Activated CD4-positive, alpha-beta T cell treated with anti-CD3 and anti-CD28 coated beads for 36 hours (primary cell): ENCODE measurements at places on chromosomes 1 and 21.
A peak's percentile ranks its signal among the peaks of the same experiment; 100 is the strongest.

DNA sequence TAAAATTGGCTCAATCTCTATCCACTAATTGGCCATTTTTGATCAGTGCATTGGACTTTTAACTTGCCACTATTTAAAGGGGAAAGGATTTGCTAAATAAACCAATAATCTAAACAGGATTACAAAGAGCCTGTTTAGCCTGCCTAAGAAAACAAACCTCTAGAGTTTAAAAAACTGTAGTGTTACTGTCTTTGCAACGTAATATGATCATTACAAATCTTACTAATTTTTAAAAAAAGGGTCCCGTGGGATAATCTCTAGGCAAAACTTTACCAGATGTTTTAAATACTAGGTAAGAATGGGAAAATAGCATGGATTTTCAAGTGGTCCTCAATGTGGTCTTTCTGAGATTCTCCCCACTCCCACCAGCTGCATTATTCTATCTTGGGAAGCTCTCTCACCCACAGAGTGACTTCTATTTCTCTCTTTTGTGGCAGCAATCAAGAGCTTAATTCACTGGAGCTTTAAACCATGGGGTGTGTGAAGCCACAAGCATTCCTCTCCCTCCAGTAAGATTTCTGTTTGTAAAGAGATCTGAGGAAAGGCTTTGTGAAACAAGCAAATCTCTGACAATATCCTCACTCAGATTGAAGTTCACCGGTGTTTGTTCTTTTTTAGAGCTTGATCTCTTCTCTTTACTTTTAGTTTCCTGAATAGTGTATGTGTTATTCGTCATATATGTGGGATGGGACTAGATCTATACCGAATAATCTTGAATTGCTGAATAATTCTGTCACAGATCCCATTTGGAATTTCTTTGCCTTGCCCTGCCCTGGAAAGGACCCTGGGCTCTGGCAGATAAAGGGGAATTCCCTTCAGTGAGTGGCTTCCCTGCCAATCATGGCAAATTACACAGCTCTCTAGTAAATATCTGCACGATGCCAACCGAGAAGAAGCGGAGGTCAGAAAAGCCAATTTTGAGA, 132.2 kb downstream of the TLR5 start:
- no peak for DNase-seq

DNA sequence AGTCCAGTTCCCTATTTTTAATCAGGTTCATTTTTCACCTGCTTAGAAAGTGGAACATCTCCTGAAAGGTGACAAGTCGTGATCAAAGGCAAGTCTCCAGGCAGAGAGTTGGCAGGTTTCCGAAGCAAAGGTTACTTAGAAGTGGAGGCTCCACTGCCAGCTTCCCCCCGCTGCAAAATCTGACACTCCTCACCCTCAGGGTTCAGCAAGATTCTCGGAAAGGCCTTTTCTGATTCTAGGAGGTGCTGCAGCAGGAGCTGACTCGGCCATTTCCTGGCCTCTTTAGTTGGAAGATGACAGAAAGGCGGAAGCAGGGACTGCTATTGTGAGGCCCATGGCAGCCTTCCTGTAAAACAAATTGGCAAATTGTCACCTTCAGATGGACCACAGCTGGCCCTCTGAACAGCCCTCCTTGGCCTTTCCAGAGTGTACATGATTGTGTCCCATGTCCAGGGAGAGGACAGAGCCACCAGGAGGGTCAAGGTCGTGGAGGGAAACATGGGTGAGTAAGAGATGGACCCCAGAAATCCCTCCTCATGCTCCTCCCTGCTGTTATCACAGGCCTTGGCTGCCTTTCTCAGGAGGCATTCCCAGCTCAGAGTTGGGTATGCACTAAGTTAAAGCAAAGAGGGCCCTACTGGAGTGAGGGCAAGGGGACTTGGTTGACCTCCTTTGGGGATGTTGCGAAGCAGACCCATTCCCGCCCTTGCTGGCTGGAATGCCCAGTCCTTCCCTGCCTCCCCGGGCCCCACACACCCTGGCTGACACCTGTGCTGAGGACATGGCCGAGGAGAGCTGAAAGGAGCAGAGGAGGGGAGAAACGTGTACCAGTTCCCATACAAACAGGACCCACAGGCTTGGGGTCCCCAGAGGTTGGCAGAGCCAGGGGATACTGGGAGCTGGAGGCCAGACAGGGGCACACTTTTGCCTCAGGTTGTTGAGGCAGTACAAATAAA, 115.5 kb upstream of the IRF2BP2 start:
- DNase-seq, result peak; percentile 78

DNA sequence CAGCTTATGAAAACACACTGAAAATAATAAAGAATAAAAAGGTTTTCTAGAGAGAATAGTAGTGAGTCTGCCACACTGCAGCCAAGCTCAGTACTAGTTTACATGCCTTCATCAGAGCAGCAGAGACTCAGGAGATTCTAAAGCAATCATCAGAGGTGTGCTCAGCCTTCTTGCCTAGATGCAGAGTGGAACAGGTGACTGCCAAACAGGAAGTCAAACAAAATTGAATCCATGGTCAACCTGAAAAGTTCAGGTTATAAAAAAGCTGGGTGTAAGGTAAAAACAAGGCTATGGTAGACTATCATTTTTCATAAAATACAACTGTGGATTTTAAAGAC, 165.3 kb upstream of the C1orf105 start:
- no peak for DNase-seq

- DNase-seq, result no peak
These were observed 41.9 kb downstream of the RCSD1 start for GRCh38 chr1:167671727-167672511.

GRCh38 chr1:8352886-8353785, 35.2 kb downstream of the SLC45A1 start:
- no peak for DNase-seq

DNA sequence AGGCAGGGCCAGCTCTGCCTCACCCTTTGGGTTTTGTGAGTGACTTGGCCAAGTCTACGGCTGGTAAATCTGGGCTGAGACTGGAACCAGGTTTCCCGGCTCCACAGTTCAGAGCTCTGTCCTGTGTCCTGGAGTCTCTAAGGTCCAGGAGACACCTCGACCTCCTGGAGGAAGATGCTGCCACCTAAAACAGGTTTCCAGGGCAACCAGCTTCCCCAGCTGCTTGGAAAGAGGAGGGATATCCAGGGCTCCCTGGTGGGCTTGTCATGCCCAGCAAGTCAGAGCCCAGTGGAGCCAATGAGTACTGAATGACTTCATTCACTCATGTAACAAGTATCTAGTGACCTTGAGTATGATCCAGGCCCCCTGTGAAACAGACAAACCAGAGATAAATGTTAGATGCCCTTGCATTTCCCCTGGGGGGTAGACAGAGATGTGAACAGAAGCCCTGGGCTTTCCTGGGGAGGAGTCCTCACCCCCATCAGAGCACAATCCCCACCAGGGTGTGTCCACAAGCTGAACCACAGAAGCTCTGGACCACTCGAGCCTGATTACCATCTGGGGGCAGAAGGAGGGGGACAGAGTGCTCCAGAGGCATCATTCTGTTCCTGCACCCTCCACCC, 181.2 kb upstream of the RAB4A start:
- DNase-seq, result no peak

DNA sequence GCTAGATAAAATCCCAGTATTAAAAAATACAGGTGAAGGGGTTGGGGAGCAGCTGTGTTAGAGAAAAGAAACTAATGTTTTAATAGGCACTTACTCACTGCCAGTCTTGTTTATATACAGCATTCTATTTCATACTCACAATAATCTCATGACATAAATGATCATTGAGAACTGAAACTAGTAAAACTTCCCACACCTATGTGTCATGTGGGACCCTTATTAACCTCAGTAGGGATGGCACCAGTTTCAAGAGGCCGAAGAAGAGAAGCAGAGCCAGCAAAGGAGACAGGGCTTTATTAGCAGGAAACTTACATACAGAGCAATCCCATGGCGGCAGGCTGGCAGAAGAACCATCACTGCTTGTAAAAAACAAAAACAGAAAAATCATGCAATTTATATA, 48.8 kb upstream of the KCNH1 start:
- DNase-seq, result no peak

GRCh38 chr1:195766709-195767108, 841.5 kb downstream of the KCNT2 start:
- DNase-seq, result no peak

GRCh38 chr1:29527314-29528004, 291.1 kb downstream of the PTPRU start:
- no peak for DNase-seq

GRCh38 chr21:16085421-16085820, 355.6 kb downstream of the USP25 start:
- no peak for DNase-seq

DNA sequence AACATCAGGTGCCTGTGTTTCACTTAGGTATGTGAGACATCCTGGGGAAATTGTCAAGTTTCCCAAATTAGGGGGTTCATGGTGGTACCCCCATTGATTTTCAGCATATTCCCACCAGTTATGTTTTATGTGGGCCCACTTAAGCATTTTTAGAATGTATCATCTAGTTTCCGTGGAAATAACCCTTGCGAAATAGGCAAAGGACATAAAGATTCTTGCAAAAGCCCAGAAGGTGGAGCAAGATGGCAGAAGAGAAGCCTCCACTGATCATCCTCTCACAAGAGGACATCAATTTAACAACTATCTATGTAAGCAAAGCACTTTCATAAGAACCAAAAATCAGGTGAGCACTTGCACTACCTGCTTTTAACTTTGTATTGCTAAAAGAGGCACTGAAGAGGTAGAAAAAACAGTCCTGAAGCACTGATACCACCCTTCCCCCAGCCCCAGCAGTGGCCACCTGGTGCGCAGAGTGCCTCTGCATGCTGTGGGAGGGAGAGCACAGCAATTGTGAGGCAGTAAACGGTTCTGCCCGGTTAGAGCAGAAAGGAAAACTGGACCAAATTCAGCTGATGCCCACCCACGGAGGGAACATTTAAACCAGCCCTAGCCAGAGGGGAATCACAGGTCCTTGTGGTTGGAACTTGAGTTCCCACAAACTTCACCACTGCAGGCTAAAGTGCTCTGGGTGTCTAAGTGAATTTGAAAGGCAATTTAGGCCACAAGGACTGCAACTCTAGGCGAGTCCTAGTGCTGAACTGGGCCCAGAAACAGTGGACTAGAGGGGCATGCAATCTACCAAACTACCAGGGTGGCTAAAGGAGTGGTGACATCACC, 23.2 kb downstream of the MCOLN2 start:
- peak; percentile 41 for DNase-seq

- no peak for DNase-seq
These were observed 81.4 kb upstream of the CASZ1 start for GRCh38 chr1:10877894-10878293.

GRCh38 chr1:85992791-85993190, 163.8 kb downstream of the COL24A1 start:
- DNase-seq, result no peak

DNA sequence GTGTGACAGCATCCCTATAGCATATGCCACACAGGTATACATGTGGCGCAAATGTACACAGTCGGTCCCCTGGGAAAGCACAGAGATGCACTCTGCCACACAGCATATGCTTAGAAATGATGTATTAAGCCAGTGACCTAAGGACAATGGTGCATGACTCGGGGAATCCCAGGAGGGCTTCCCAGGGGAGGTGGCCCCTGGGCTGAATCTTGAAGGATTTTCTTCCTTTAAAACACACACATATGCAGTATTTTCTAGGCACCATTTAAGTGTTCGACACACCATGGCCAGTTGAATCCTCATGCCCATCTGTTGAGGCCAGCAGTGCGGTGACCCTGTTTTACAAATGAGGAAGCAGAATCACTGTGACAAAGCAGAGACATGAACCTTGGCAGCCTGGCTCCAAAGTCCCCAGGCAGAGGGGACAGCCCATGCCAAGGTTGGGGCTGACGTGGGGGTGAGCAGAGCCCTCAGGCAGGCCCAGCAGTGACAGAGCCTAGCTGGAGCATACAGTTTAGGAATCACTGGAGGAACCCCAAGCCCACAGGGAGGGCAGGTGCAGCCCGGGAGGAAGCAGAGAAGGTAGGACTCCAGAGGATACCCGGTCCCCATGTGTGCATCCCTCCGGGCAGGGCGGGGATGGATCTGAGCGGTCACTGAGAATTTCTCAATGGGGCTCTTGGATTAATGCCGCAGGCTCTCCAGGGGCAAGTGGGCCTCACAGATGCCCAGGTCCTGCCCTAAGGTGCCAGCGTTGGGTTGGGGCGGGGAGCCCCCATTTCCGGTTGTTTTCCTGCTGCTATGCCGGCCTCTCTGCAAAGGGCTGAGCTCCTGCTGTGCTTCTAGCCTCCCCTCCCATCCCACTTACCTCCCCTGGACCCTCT, 28.4 kb downstream of the WNT3A start:
- no peak for DNase-seq

DNA sequence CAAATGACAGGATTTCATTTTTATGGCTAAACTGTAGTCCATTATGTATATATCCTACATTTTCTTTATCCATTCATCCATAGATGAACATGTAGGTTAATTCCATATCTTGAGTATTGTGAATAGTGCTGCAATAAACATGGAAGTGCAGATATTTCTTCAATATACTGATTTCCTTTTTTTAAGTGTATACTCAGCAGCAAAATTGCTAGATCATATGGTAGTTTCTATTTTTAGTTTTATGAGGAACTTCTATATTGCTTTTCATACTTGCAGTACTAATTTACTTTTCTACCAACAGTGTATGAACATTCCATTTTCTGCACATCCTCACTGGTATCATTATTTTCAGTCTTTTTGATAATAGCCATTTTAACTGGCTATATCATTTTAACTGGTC, 30.1 kb downstream of the OR10J5 start:
- DNase-seq, result no peak

DNA sequence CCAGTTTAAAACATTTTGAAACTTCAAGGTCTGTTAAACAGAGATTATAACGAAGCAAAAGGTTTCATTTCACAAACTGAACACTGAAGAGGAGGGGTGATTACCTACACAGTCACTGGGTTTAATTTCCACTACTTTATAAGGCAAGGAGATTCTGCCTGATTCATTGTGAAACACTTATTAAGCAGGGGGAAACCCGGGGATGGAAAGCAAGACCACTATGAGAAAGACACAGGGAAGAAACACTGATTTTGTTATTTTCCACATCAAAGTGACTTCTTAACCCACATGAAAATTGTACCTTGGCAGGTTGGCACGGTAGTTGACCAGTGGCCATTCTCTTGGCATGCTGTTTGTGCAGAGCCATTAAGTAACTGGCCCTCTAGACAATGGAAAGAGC, 8.1 kb upstream of the F5 start:
- peak; percentile 63 for DNase-seq

- no peak for DNase-seq
These were observed 8.3 kb upstream of the DIPK1A start for GRCh38 chr1:92969517-92969916.

- peak; percentile 43 for DNase-seq
These were observed 232.9 kb upstream of the SGIP1 start for GRCh38 chr1:66300972-66301451.

- DNase-seq, result peak; percentile 79
These were observed 57.8 kb downstream of the SLC35D1 start for GRCh38 chr1:66996018-66996682.
